HuH-7 (cell line): ENCODE measurements at places on chromosomes 4 and X.

DNA sequence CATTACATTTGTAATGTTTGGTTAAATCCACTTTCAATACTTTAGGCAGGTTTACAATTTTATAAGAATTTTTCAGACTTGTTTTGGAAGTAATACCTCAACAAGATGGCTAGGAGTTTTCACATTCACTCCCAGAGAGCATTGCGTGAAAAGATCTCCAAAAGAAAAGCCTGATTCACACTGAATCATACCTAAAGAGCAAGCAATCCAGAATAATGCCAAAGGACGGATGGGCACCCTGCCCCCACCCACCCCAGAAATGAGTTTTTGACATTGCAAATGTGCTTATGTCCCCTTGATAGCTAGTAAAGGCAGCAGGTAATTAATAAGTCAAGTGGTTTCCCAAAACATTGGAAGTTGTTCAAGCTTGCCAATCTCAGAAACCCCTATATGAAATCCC is 557.7 kb upstream of the TENM3 start:
- DNase-seq, result no peak

- DNase-seq, result no peak
These were observed 89.5 kb upstream of the CITED1 start for GRCh38 chrX:72395237-72395636.

DNA sequence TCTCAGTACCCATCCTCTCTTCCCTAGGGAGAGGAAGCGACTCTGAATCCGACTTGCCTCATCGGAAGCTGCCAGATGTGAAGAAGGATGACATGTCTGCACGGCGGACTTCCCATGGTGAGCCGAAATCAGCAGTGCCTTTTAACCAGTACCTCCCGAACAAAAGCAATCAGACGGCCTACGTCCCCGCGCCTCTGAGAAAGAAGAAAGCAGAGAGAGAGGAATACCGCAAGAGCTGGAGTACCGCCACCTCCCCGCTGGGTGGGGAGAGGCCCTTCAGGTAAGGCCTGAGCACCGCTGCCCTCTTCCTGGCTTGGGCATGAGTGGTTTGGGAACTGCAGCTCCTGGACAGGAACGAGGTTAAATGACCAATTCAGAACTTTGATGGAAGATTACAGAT is 81.2 kb downstream of the LIMCH1 start:
- no peak for DNase-seq

GRCh38 chr4:89434364-89434988 is 126.9 kb upstream of the GPRIN3 start:
- peak; percentile 10 for DNase-seq

GRCh38 chrX:29466456-29466855 is 748.9 kb upstream of the MAGEB2 start:
- DNase-seq, result no peak

GRCh38 chr4:2368746-2369437 is 49.6 kb downstream of the ZFYVE28 start:
- no peak for DNase-seq

GRCh38 chr4:77699731-77700210 is 94.2 kb downstream of the CXCL13 start:
- peak; percentile 24 for DNase-seq

GRCh38 chr4:119300101-119300978 is 21.6 kb downstream of the FABP2 start:
- DNase-seq, result peak; percentile 55

- no peak for DNase-seq
These were observed 177.2 kb downstream of the AFAP1 start for GRCh38 chr4:7762376-7763030.

GRCh38 chrX:65668377-65669310 is 1.2 kb downstream of the MSN start:
- DNase-seq, result no peak

DNA sequence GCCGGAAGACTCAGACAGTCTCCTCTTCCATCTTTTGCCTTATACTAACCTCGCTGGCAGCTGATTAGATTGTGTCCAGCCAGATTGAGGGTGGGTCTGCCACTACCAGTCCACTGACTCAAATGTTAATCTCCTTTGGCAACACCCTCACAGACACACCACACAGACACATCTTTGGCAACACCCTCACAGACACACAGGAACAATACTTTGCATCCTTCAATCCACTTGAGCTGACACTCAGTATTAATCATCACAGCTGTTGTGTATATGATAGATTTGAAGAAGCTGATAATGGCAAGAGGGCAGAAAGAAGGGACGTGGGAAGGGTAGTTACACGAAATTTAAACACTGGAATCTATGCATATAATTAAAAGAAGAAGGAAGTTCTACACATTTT is 139.5 kb downstream of the ANKRD50 start:
- no peak for DNase-seq

DNA sequence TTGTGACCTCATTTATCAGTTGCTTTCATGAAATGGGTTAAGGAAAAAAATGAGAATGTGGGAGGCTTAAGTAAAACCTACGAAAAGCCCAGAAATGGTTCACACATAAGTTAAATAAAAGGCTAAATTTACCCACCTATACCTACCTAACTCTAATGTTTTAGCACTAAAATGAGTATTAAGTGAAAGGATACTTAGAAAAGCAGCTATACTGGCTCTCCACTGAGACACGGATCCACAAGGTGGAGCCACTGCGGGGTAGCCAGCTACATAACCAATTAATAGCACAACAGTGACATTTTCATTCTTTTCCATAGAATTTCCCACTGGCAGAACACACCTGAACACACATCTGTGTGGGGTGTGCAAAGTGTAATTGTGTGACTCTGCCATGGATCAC is 101.9 kb downstream of the MAML3 start:
- no peak for DNase-seq

DNA sequence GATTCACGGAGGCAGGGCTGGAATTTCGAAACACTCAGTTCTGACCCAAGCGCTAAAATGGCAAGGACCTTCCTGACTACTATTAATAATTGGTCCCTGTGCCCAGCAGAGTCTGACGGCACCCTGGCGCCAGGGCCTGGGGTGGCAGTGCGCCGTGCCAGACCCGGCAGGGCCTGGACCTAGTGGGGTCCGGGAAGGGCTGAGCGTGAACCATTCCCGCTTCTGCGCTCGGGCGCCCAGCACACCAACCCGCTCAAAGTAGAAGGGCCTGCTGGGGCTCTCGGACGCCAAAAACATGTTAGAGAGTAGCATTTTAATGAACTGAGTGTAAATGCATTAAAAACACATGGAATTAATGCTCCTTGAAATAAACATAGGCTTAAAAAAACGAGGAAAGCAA is 346.7 kb upstream of the SFRP2 start:
- no peak for DNase-seq

GRCh38 chrX:2769615-2770014 is 17.8 kb downstream of the XG start:
- no peak for DNase-seq

DNA sequence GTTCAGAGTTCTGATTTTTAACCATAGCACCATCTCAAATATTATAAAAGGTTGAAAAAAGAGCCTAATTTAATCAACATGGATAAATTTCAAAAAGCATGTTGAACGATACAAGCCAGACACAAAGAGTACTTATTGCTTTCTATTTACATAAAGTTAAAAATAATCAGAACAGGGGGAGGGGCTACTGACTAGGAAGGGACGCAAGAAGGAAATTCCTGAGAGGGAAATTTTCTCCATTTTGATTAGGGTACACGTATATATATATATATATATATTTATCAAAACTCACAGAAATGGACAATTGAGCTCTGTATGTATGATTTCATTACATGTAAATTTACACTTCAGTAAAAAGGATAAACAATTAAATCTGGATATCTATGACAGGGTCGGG is 482 bp upstream of the MBTPS2 start:
- no peak for DNase-seq

DNA sequence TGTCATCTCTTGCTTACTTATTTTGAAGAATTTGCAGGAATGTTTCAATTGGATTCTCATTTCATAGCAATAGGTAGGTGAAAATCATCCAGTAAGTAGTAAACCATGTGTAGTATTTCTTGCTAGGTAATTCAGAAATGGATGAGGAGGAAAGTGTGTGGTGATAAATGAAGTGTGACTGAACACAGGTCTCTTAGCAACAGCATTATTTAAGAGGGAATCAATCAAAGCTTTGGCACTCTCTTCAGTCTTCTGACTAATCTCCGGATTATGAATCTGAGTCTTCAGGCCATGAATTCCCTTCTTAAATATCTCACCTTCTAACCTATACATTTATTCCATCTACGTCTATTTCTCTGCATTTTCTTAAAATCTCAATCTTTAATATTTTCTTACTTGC is 55.8 kb upstream of the ARHGAP24 start:
- DNase-seq, result no peak

DNA sequence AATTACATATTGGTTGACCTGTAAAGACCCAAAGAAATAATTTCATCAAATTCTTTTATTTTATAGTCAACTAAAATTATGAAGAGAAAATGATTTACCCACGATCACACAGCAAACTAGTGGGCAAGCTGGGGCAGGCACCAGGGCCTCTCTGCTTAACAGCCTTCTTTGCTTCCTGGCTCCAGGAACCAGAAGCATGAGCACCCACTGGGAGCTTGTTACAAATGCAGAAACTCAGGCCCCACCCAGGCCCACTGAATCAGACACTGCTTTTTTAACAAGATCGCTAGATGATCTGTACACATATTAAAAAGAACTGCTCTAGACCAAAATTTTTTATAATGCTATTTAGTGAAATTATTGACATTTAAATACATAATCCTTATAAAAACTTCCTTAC is 95.0 kb downstream of the GEMIN8 start:
- no peak for DNase-seq

- DNase-seq, result peak; percentile 36
These were observed 67.3 kb downstream of the SLC34A2 start for GRCh38 chr4:25722964-25723363.

GRCh38 chrX:41002026-41002425 is 83.2 kb upstream of the USP9X start:
- no peak for DNase-seq

- no peak for DNase-seq
These were observed 146.3 kb downstream of the DTHD1 start for GRCh38 chr4:36427696-36428095.

- no peak for DNase-seq
These were observed 9.6 kb downstream of the BMP15 start for GRCh38 chrX:50920132-50920531.

DNA sequence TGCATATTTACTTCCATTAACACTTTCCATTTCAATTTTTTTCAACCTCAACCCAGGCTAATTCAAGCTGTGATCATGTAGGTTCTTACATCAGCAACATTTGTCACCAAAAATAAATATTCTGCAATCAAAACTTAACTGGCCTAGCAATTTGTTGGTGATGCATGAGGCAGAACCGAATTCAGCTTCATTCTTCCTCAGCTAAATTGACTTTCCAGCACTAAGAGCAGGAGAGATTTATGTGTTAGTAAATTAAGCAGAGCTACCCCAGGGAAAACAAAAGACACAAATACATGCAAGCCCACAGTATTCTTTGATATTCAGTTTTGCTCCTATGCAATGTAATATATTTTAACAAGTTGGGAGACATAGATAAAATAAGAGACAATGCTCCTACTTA is 208.7 kb upstream of the NDST3 start:
- DNase-seq, result no peak

- DNase-seq, result no peak
These were observed 4.4 kb downstream of the GPC3 start for GRCh38 chrX:133980832-133981588.

DNA sequence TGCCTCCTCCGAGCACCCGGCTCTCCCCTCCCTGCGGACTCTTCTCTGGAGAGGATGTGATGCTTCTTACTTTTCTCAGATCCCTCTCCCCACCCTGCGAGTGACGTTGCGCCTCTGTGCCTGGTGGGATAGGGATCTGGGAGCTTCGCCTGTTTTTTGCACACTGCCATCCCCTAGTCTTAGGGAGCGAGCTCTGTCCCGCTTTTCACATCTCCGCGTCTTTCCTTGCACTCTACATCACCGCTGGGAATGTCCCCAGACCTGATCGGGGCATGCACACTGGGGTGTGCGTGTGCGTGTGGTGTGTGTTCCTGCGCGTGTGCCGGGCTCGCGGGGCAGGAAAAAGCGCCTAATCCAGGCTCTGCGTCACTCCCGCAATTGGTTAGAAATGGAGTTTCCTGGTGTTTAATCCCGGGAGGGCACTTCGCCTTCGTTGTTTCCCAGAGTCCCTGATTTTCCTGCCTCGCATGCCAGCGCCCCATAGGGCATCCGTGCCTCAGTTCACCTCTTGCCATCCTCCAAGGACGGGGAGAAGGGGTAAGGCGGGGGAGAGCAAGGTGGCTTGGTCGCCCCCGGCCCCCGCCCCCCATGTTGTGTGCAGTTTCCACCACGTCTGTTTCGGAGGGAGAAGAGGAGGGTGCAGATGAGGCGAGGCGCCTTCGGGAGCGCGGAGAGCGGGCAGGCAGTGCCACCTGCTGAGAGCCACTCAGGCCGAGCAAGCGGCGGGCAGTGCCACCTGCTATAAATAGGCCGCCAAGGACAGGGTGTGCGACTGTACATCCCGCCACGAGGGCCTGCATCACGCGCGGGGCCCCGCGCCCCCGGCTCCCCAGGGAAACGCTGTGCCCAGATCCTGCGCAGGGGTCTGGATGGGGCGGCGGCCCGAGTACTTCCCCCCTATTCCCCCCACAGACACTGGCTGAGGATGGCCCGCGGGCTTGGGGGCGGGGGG is 759 bp upstream of the TBC1D1 start:
- no peak for DNase-seq

DNA sequence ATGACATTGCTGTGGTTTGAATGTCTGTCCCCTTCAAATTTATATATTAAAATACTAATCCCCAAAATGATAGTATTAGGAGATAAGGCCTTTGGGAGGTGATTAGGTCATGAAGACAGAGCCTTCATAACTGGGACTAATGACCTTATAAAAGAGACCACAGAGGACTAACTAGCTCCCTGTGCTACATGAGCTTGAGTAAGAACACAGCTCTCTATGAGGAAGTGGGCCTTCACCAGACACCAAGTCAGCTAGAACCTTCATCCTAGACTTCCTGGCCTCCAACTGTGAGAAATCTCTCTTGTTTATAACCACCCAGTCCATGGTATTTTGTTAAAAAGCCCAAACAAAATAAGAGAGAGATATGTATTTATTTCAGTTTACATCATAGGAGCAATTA is 242.2 kb upstream of the CTSO start:
- DNase-seq, result no peak

GRCh38 chr4:127643791-127644190 is 11.0 kb downstream of the INTU start:
- DNase-seq, result no peak

GRCh38 chrX:2514131-2514530 is 13.4 kb upstream of the DHRSX start:
- DNase-seq, result no peak

- DNase-seq, result no peak
These were observed 243.2 kb downstream of the CPE start for GRCh38 chr4:165621983-165622382.

DNA sequence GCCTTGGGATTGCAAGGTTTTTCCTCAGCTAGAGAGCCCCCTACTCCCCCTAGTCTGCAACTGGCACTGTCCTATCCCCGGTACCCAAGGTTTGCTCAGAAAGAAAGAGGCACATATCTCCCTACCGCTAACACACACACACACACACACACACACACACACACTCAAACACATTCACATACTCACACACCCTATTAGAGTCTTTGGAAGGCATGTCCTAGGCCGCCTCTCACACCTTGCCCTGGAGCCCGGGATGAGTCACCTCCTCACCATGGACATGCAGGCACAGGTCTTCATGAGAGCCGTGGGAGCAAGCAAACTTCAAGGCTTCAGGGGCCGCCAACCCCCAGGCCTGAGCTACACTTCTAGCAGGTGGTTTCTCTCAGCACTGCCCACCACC is 49.2 kb downstream of the PJA1 start:
- no peak for DNase-seq

- DNase-seq, result peak; percentile 24
These were observed 58.0 kb upstream of the CHRDL1 start for GRCh38 chrX:110853610-110854009.

- DNase-seq, result no peak
These were observed 372.8 kb upstream of the MAGEB2 start for GRCh38 chrX:29842552-29842951.
